ENCODE measurements at places on chromosomes 3 and 15. TPM values are rescaled to one million over a fixed set of nuclear protein-coding genes. Genes with fewer than 3 reads are reported as not detected.

Gene LRRC31
- total RNA-seq = not detected

Gene PLA2G4D
- not detected for total RNA-seq

Gene GOLGA8S
- not detected for total RNA-seq

Gene RLBP1
- not detected for total RNA-seq

Gene FOXB1
- not detected for total RNA-seq

Gene NRROS
- total RNA-seq = not detected

Gene GOLGA6B
- total RNA-seq = not detected

Gene WDR76
- 23.6 TPM for total RNA-seq

Gene CLCN2
- 4.6 TPM for total RNA-seq

Gene NPAP1
- total RNA-seq = not detected
